ENCODE measurements at places on chromosomes 12 and 14.

- DNase-seq, result no peak
Measured at GRCh38 chr14:69750495-69750894, 16.4 kb upstream of the SRSF5 start.

DNA sequence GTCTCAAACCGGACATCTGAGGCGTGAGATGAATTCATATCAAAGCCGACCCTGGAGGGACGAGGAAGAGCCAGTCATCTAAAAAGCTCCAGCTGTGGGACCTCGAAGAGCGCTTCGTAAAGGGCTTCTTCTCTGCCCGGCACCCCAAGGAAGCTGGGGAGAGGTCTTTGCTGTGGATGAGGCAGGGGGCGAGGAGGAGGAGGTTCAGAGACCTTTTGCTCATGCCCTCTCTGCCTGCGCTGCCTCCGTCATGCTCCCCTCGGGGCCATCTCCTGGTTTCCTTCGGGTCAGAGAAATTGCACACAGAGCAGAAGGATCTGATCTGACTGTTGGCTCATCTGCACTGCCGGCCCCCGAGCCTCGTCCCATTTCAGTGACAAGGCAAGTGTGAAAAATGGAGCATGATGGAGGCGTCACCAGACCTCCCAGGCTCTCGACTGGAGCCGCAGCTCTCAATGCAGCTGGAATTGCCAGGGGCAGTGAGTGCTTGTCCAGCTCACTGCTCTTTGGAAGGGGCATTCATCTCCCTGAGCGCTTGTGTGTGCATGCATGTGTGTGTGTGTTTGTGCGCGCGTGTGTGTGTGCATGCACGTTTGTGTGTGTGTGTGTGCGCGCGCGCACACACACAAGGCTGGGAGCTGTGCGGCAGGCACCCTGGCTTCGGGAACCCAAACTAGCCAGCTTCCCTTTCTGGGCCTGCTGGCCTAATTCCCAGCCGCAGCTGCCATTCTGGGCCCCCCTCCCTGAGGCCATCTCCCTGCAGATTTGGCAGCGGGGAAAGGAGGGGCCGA lies 9.2 kb downstream of the CABP1 start:
- DNase-seq, result no peak

DNA sequence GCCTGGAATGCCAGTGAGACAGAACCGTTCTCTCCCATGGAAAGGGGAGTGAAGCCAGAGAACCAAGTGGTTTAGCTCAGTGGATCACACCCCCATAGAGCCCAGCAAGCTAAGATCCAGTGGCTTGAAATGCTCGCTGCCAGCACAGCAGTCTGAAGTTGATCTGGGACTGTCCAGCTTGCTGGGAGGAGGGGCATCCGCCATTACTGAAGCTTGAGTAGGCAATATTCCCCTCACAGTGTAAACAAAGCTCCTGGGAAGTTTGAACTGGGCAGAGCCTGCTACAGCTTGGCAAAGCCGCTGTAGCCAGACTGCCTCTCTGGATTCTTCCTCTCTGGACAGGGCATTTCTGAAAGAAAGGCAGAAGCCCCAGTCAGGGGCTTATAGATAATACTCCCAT lies 374.3 kb upstream of the DCN start:
- DNase-seq, result no peak

- DNase-seq, result peak; percentile 57
Measured at GRCh38 chr12:117025481-117026151, 73.6 kb downstream of the TESC start.

GRCh38 chr12:98403936-98404335 lies 111.5 kb upstream of the TMPO start:
- DNase-seq, result no peak

DNA sequence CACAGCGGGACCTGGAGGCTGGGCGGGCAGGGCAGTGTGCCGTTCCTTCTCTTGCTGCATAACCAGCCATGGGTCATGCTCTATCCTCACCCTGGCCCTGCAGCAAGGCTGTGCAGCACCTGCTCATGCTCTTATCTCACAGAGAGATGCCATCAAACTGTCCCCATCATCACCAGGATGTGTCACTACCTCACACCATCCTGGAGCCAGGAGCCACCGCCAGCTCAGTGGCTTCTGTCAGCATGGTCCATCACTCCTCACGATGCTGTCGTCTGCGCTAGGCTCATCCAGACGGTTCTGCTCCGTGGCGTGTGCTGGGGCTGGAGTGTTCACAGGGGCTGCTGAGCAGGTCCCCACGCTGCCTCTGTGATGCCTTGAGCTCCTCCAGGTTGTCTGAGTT lies 77.2 kb upstream of the DYNC1H1 start:
- no peak for DNase-seq

DNA sequence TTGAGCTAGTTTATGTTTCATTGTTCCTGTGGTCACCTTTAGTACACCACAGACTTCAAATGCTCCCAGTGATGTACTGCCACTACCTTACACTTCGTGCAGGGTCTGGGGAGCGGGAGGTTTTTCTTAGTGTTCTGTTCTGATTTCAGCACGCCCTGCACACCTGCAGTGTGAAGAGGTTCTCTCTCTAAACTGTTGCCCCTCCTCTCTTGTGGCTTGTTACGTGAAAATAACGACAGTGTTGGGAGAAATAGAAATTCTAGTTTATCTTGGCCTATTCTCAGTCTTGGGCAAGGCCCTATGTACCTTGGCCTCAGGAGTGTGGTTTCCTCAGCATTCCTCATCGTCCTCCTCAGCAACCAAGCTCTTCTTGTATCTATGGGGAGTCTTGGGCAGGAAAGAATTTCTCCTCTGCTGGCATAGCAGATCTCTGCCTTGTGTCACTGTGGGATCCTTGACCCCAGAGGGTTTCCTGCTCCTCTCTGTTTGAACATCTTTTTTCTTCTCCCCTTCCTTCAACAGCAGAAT lies 48.6 kb downstream of the EIF2S3B start:
- DNase-seq, result no peak

- DNase-seq, result no peak
Measured at GRCh38 chr14:96380735-96381134, 11.2 kb upstream of the AK7 start.

GRCh38 chr12:55585817-55586216 lies 13.5 kb downstream of the OR2AP1 start:
- no peak for DNase-seq
